ENCODE measurements at places on chromosomes 5 and 9.

DNA sequence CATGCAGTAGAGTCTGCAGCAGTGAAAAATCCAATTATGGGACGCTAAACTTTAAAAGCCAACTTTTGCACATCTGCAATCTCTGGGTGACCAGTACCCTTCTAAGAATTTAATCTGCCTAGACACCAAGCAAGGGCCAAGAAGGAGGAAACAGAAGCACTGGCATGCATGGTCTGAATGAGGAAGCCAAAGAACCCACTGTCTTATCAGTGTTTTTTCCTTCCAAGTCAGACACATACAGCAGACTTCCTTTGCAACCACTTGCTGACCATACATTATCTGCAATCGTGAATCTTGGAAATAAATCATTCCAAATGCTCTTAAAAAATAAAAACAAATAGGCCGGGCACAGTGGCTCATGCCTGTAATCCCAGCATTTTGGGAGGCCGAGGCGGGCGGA, 65.9 kb downstream of the DEPDC1B start:
- DNase-seq: no peak

DNA sequence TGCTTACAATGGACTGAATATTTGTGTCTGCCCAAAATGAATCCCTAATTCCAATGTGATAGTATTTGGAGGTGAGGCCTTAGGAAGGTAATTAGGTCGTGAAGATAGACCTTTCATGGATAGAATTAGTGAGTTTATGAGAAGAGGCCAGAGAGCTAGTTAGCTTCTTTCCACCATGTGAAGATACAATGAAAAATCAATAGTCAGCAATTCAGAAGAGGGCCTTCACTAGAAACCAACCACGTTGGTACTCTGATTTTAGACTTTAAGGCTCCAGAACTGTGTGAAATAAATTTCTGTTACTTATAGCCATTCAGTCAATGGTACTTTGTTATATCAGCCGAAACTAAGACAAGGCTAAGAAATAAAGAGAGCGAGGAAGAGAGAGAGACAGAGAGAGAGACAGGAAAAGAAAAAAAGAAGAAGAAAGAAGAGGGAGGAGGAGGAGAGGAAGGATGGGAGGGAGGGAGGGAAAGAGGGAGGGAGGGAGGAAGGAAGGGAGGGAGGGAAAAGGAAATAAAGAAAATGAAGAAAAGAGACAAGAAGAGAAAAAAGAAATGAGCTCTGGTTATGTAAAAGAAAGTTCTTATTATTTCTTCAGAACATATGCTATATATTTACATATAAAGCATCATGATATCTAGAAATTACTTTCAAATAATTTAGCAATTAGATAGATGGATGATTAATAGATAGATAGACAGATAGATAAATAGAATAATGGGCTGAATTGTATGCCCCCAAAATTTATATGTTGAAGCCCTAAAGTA, 1725.3 kb downstream of the EFNA5 start:
- DNase-seq: no peak

GRCh38 chr9:86891091-86891490, 56.2 kb downstream of the GAS1 start:
- DNase-seq: no peak

DNA sequence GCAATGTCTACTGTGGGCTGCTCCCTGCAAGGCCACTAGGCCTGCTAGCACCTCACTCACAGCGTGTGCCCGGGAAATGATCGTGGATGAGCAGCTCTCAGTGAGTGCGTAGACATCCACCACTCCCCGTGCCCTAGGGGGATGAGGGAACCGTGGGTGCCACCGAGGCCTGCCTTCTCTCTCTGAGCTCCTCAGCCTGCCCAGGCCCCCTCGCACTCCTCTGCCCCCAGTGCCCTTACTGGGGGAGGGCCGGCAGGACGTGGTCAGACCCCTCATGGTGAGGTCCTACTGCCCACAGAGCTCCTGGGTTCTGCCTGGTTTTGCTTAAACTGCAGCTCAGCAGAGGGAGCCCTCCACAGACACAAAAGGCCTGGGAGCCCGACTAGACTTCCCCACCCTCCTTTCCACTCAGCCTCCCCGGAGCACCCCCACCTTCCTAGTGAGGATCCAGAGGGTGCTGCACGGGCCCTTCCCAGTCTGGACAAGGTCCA, 220.0 kb downstream of the CACNA1B start:
- DNase-seq: no peak

- peak; percentile 17 for DNase-seq
Observed at GRCh38 chr5:146947181-146947941, 68.8 kb upstream of the PPP2R2B start.

DNA sequence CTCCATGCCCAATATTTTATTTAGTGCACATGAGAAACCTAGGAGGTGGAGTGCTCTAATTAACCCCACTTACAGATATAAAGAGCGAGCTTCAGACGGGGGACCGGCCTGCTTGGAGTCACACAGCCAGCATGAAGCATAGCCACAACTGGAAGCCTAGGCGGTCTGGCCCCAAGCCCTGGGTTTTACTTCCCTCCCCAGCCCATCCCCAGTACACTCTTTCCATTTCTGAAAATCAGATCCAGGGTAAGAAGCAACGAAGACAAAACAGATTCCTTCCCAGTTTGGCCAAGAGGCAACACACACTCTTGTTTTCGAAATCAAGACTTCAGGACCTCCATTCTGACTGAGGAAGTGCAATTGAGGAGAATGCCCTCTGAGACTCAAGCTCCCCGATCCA, 27.1 kb downstream of the KCNMB1 start:
- no peak for DNase-seq

GRCh38 chr5:73694089-73694488, 68.1 kb downstream of the ARHGEF28 start:
- DNase-seq: peak; percentile 33

DNA sequence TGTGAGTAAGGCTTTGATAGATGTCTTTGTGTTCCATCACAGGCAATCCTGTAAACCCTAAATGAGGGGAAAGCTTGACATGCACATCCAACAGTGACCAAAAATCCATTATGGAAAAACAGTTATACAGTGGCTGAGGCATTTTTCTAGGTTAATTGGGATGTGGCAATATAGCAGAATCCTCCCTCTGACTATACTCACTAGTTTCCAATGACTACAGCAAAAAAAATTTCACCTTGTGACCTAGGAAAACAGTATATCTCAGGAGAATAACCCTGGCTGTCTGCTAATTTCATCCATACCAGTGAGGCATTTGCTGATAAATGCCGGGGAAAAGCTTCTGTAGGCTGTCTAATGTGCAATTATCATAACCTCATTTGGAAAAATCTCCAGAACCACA, 49.9 kb upstream of the SNCAIP start:
- DNase-seq: no peak

DNA sequence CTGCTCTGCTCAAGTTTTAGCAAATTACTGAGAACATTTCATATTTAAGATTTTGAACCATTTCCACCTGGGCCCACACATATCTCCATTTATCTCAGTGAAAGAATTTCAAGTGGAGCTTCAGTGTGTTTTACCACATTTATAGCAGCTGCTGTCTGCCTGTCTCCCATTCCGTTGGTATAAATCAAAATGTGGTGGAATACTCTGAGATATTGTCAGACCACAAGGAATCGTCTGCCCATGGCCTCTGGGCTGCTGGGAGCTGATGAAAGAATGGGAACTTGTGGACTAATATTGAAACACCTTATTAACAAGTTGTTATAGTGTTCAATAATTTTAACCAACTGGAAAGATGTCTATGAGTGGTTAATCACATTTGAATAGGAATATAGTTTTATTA, 33.3 kb downstream of the MAST4 start:
- no peak for DNase-seq

DNA sequence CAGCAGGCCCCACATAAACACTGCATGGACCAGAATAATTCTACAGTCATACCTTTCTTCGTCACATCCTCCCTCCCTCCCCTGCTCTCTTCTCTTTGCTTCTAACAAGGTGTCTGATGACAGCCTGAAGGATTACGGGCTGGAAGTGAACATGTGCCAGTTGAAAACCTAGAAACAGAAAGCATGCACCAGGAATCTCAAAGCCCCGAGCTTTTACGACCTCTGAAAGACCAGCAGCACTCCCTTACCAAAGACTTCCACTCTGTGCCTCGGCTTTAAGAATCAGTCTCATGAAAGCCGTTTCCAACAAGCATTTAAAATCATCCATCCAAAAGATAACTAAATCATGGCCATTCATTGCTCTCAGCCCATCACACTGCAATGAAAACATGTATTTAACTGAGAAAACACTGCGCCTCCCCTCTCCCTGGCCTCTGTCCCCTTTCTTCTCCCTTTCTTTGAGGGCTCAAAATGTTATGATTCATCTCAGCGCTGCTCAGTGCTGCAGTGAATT, 21.3 kb downstream of the MSX2 start:
- no peak for DNase-seq

GRCh38 chr5:150065346-150065745, 21.0 kb downstream of the CSF1R start:
- DNase-seq: no peak

- DNase-seq: no peak
Observed at GRCh38 chr9:2675834-2676233, 41.5 kb upstream of the KCNV2 start.

- DNase-seq: no peak
Observed at GRCh38 chr9:18791074-18791473, 241.9 kb downstream of the SAXO1 start.

GRCh38 chr9:818958-819357, 22.5 kb upstream of the DMRT1 start:
- no peak for DNase-seq

DNA sequence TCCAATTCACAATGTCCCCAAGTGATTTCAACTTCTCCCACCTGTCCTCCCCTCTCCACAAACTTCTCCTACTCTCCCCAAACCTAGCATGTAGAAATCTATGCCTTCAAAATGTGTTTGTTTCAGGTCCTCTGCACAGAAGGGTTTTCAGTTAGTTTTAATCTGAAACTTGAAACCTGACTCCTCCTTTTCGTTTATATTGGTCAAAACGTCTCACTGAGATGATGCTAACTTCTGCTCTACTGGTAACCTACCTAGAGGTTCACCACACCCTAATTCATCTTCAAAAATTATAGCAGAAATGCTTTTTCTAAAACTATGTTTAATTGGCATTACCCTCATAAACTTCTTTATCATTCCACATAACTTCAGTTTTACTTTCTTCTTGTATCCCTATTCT, 401.8 kb upstream of the ADAMTS16 start:
- no peak for DNase-seq

DNA sequence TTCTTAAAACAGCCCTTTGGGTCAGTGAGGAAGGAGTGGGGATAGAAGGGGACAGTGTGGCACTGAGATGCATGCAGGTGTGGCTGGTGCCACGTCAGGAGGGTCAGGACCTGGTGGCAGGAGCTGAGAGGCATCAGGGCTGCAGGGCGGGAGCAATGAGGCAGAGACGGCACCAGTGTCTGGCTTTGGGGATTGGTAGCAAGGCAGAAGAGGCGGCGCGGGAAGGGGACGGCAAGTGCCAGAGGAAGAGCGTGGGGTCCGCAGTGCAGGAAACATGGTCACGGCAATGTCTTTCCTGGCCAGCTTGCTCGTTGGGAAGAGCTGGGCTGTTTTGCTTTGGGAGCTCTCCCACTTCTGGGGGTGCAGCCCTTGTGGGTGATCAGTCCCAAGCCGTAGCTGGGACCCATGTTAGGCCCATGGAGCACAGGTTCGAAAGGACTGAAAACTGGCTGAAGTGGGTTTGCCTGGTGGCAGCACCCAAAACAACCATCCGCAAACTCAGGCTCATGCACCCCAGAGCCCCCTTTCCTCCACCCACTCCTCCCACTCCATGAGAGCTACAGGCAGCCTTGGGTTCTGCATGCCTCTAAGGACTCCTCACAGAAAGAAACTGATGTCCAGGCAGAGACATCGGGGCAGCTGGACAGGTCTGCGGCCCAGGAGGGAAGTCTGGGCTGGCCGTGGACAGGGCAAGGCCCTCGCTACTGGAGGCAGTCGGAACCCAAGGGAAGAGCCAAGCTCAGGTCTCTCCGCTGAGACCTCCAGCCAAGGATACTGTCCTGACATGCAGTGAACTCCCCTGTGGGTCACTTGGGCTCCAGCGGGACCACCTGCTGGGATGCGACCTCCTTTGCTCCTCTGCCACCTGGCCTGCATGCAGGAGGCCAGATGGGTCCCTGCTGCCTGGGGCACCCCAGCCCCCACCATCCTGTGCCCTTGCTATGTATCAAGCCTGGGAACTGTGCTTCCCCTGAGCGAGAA, 104.4 kb downstream of the ZNF354C start:
- DNase-seq: no peak

DNA sequence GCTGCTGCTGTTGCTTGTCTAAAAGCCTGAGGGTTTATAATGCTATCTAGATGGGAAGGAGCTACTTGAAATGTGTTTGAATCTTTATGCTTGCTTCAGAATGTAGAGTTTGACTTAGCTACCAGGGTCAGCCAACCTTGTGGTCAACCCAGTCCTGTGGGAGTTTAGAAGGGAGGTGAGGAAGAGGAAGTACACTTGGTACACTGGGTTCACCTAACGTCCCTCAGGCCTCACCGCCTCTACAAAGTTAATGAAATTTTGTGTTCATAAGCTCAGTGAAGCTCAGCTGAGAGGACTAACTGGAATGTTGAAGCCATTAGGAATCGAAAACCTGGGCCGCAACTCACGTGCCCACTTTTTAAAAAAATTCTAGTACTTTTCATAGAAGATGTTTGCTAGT, 10.7 kb downstream of the IQGAP2 start:
- DNase-seq: no peak

GRCh38 chr5:79284846-79285245, 48.9 kb downstream of the JMY start:
- no peak for DNase-seq

GRCh38 chr5:69134126-69134525, 32.8 kb upstream of the CCNB1 start:
- no peak for DNase-seq

DNA sequence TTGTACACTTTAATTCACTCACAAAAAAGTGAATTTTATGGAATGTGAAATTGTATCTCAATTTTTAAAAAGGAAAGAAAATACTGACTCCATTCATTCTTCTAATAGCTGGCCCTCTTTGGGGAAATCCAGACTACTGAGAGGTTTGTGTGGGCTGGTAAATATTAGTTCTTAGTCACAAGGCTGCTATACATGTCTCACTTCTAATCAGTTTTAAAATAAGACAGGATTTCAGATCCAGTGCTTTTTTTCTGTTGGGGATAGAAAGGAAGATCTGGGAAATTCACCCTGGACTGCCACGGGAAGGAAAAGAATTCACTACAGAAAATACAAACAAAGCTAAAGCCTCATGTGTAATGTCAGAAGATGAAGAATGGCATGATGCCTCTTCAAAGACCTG, 32.7 kb upstream of the ADAMTSL1 start:
- DNase-seq: no peak

DNA sequence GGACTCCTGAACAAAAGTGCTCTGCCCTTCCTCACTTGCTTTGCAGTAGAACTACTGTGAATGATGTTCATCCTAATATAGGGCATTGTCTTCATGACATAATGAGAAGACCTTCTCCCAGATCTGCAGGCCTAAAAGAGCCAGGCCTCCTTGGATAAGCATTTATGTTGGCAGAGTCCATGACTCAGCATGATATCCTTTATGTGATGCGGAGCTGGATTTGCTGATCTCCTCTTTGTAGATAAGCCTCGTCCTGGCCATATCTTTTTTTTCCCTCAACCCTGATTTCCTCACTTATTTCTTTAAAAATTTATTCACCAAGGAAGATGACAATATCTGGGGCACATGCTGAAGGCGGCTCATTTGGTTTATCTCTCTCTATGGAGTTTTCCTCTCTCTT, 62.4 kb upstream of the TAS2R1 start:
- no peak for DNase-seq

GRCh38 chr5:95631255-95631958, 11.5 kb downstream of the GPR150 start:
- DNase-seq: no peak
